ENCODE measurements at places on chromosomes 13 and 19.

GRCh38 chr19:23916991-23917390 lies 2.3 kb downstream of the ZNF726 start:
- DNase-seq, result no peak

DNA sequence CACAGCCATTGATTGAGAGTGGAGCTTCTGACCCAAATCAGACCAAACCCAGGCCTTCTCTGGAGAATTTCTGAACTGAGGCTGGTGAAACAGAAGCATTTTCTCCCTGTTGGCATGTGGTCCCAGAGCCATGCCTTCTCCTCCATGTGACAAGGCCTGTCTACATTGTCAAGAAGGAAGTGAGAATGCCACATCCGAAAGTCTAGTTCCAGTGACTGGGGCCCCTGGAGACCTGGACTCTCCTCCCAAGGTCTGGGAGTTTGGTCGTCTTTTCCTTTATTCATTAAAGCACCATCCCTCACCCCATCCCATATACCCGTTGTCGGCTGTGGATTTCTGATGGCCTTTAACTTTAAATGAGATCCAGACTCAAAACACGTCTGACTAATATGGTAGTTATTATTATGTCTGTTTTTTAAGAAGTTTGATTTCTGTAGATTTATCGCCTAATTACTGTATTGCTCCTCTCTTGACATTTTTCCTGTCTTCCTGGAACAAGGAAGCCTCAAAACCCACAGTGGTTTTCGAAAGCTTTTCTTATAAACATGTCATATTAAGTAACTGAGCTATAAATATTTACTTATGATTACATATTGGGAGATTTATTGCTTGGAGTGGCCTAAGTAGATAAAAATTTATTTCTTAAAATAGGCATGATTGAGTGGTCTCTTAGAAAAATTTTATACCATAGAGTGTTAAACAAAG lies 128.3 kb upstream of the FRY start:
- no peak for DNase-seq

DNA sequence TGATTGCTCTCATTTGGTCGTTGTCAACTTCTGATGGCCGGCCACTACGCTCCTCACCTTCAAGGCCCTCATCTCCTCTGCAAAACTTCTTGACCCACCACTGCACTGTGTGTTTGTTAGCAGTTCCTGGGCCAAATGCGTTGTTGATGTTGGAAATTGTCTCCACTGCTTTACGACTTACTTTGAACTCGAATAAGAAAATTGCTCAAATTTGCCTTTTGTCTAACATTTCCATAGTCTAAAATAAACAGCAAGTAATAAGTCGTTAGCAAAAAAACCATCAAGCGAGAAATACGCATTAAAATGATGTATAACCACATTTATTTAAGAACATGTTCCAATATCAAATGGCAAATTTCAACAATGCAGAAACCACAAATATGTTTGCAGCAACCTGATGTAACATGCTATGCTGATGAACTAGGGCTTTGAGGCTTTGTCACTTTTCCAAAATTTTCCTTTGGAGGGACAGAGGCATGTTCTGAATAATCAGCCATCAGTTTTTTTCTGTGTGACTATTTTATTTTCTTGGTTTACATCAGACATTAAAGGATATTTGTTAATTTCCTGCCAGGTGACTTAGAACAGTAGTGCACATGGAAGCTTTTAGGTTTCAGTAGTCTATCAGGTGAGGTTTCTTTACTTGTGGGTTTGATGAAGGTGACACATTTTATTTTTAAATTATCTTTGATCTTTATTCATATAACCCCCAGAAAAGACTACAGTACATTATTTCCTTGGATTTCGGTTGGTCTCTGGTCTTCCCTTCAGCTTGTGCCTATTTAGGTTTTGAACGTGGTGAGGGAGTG lies 74.7 kb upstream of the TEX29 start:
- no peak for DNase-seq

DNA sequence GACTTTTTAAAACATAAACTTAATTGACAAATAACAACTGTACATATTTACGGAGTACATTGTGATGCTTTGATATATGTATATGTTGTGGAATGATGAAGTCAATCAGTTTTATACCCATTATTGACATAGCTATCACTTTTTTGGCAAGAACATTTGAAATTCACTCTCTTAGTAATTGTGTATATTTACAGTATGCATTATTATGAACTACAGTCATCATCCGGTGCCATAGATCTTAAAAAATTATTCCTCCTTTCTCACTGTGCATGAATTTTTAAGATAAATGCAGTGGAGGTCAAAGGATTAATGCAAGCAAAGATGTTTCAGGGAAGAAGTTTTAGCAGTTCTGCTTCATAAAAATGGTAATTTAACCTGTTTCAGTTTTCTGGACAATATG lies 8.0 kb upstream of the VN1R4 start:
- DNase-seq, result no peak

- DNase-seq, result no peak
Measured at GRCh38 chr13:81493144-81493543, 1152.2 kb upstream of the SPRY2 start.

- DNase-seq, result no peak
Measured at GRCh38 chr13:84413016-84413415, 530.7 kb upstream of the SLITRK1 start.

DNA sequence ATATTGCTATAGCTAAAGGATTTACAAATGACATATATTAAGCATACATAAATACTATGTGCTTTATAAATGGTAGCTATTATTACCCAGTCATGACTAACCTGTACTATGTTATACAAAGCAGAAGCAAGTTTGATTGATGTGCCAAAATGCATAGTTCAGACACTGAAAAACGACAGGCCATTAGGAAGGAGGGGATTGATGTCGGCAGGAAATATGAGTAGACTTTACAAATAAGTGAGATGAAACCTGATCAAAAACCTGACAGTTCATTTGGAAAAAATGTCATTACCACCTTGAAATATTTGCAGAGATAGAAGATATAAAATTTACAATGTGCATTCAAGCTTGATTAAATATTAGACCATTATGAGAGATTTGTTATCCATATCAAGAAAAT lies 38.8 kb upstream of the TPP2 start:
- DNase-seq, result peak; percentile 85

- no peak for DNase-seq
Measured at GRCh38 chr13:112244495-112245177, 131.5 kb upstream of the SPACA7 start.

Data from NCI-H2171 (cell line).